Activated naive CD4-positive, alpha-beta T cell (primary cell): ENCODE measurements at places on chromosomes 5 and 9.

DNA sequence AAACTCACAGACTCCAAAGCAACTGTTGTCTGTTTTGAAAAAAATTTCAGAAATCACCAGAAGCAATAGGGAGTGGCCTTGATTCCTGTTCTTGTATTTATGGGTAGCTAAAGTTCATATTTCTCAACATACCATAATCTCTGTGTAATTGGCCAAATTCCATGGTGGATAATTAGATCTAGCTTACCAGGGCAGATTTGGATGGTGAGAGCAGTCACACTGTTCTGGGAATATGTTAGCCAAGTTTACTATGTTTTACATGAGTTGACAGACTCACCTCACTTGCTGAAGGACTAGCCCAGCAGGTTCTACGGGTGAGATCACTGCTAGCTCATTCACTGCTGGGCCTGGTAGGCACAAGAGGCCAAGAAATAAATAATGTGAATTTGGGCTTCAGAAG, 32.7 kb upstream of the CDKN2B start:
- no peak for DNase-seq

- DNase-seq = no peak
Observed at GRCh38 chr9:6605202-6605601, 40.3 kb downstream of the GLDC start.

DNA sequence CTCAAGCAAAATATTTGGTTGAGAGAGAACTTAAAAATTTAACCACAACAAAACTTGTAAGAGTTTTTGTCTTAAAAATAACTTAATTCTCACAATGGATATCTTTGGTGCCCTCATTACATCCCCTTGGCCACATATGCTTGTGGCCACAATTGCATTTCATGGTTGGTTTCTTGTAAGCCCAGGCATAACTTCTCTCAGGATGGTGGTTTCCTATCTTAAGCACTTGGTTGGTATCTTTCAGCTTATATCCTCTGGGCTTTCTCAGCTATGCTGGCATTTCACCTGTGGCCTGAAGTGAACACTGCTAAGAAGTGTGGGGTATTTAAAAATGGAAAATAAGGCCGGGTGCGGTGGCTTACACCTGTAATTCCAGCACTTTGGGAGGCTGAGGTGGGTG, 212.4 kb upstream of the MEF2C start:
- no peak for DNase-seq

- no peak for DNase-seq
Observed at GRCh38 chr9:71504636-71505035, 263.7 kb downstream of the CEMIP2 start.

DNA sequence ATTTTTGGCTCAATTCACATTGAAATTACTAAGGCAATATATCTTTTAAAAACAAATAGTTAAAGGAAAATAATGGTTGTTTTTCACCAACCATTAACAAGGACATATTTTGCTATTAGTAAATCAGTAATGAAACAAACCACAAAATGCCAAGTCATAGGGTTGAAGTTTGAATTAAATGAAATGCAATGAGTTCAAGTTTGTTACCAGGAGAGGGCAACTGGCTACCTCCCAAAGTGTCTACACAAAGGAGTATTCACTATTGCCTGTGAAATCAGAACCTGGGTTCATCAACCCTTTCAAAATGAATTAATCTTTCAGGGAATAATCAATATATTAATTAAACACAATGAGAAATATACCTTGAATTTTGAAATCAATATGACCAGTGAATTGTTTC, 138.4 kb upstream of the DMRTA1 start:
- no peak for DNase-seq

DNA sequence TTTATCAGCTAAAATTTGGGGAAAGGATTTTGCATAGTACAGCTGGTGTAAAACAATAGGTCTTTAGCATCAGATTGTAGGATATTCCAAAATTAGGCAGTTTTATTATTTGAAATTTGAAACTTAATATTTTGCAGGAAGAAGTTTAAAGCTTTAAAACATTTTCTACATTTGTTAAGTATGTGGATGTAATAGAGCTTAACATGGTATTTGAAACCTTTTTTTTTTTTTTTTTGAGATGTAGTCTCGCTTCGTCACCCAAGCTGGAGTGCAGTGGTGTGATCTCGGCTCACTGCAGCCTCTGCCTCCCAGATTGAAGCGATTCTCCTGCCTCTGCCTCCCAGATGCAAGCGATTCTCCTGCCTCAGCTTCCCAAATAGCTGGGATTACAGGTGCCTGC, 2.9 kb downstream of the DENND4C start:
- no peak for DNase-seq

- peak; percentile 11 for DNase-seq
Observed at GRCh38 chr9:125829743-125830142, 82.6 kb downstream of the PBX3 start.

GRCh38 chr5:145941448-145942130, 5.2 kb downstream of the SH3RF2 start:
- DNase-seq = no peak

- DNase-seq = no peak
Observed at GRCh38 chr5:42677156-42677842, 79.3 kb upstream of the CCDC152 start.

GRCh38 chr5:53481159-53481886, 894 bp downstream of the FST start:
- no peak for DNase-seq

GRCh38 chr9:133948561-133949485, 43.3 kb downstream of the VAV2 start:
- DNase-seq = no peak

- peak; percentile 57 for DNase-seq
Observed at GRCh38 chr5:143402553-143403333, 743 bp downstream of the NR3C1 start.

DNA sequence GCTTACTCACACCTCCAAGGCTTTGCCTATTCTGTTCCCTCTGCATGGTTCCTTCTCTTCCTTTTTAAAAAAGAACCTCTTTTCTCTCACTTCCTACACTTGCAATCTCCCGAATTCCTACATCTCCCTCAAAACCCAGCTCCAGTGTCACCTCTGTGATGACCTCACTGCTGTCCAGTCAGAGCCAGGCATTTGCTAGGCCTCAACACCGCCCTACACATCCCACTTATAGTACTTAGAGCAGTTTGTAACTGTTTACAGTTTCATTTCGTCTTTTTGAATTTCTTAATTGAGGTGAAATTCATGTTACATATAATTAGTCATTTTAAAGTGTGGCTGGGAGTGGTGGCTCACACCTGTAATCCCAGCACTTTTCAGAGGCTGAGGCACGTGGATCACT, 30.8 kb downstream of the CD14 start:
- DNase-seq = no peak

- no peak for DNase-seq
Observed at GRCh38 chr9:3852545-3852944, 326.7 kb upstream of the RFX3 start.

- no peak for DNase-seq
Observed at GRCh38 chr5:55278778-55279177, 28.7 kb downstream of the DHX29 start.

GRCh38 chr5:83551821-83552220, 80.3 kb downstream of the VCAN start:
- DNase-seq = no peak

- DNase-seq = no peak
Observed at GRCh38 chr9:91066856-91067255, 265.2 kb downstream of the SYK start.

- no peak for DNase-seq
Observed at GRCh38 chr9:34385561-34386230, 9.0 kb upstream of the MYORG start.

DNA sequence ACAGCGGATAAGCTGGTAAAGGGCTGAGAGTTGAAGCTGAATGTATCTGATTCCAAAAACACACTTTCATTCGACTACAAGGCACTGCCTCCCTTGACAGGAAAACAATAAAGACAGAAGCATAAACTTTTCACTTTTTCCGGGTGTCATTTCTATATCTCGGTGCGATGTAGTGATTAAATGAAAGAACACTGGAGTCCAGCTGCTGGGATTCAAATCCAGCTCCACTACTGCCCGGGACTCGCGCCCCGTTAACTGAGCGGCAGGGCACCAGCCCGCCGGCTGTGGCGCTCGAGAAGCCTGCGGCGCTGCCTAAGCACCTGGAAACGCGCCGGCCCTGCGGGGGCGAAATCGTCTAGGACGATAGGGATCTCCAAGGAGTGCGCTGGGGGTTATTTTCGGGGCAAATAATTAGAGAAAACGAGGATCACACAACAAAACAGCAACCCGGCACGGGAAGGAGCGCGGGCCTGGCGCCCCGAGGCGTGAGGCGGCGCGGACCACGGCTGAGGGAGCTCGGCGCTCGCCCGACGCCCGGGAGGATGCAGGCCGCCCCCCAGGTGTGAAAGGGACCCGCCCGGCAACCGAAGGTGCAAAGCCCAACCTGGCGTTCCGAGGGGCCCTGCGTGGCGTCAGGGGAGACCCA, 837 bp downstream of the UIMC1 start:
- peak; percentile 25 for DNase-seq

DNA sequence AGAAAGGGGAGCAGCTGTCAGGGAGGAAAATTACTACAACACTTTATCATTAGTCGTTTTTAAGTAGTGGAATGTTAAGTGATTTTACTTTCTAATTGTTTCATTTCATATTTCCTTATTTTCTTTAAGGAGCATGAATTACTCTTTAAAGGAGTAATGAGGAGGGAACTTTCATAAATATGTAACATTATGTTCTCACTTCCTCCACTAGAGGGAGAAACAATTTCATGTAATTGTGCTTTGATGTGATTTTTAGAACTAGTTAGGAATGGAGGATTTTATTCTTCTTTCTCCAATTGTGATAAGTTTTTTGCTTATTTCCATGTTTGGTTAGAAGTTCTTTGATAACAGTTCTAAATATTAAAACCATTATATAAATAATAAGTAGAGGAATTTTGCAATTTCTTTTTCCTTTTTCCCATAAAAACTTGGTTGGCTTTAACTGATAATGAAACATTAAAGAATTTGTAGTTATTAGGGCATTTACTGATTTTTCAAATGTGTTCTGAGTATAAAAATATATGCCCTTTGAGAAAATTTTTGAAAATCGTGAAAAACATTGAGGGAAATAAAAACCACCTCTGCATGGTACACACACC, 25.6 kb downstream of the CEP78 start:
- DNase-seq = no peak

GRCh38 chr5:53542926-53543325, 17.5 kb upstream of the NDUFS4 start:
- no peak for DNase-seq

DNA sequence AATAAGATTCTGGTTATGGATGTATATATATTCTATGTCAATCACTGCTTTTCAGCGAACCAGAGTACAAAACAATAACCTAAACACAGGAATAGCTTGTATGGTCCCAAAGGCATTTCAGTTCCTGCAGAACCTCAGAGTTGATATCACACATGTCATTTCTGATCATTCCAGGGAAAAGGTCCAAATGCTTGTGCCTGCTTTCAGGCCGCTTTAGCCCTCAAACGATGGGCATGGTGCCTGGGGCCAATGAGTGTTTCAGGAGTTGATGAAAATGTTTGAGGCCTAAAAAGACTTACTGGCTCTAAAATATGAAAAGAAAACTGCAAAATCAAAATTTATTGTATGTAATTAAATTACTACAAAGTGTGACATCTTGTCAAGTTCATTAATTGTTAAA, 22.8 kb downstream of the ANGPTL2 start:
- no peak for DNase-seq

DNA sequence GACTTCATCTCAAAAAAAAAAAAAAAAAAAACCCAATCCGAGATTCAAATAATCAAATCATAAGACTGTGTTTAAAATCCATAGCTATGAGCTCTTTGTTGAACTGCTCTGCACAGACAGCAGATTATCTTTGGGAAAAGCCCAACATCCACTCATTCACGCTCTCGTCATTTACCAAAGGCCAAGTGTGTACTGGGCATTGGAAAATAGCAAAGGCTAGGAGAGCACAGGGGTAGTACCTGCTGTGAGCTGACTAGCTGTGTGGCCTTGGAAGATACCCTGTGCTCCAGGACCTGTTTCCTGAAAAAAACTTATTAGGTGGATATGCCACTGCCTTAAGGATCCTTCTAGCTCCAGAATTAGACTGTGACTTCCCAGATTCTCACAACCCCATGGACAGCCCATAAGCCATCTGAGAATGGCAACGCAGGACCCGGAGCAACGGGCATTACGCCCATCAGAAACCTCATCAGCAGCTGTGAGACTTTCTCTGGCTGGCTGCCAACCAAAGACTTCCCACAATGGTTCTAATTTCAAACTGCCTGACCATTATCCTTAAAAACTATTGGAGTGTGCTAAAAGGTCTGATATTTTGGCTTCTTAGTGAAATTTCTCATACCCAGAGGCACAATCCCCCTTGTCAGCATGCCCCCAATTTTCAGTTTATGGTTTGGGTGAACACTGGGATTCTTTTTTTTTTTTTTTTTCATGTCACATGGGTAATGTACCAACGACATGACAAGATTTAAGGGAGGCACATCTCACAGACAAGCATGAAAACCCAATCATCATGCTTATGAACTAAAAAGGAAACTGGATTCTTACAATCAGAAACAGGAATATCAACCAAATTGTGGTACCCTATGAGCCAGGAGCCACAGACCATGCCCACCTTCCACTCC, 16.8 kb downstream of the SERINC5 start:
- DNase-seq = no peak

- DNase-seq = no peak
Observed at GRCh38 chr5:8314965-8315364, 446.0 kb downstream of the MTRR start.

GRCh38 chr9:127698985-127699670, 7.7 kb upstream of the CFAP157 start:
- DNase-seq = peak; percentile 40

DNA sequence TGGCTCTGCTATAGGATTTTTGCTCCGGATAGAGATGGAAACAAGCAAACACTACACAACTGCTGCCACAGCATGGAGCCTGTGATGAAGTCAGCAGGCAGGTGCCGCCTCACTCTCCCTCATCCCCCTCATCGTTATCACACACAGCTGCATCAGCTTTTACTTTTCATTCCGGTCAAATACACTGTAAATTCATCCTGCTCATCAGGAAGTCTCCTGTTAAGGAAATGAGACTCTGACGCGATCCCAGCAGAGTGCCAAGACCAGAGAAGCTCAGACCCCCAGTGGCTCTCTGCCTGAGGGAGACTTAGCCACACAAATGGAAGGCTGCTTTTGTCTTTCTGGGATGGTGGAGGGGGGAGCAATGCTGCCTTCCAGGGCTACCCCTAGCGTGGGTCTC, 270.2 kb downstream of the ELAVL2 start:
- no peak for DNase-seq

GRCh38 chr9:87271696-87272477, 225.8 kb upstream of the DAPK1 start:
- DNase-seq = no peak

DNA sequence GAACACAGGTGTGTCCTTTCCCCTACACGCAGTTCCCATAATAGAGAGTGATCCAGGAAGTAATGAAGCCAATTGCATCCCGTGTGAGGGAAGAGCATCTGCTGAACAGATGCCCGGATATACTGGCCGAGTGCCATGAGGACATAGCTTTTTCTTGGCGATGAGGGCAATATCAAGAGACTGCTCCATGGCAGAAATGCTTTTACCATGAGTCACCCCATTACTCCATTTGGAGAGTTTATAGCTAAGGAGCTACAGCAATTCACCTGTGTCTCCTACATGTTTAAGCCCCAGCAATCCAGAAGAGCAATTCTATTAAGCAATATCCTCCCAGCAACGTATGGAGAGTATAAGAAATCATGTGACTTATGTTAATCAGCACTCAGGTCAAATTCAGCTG, 222.0 kb upstream of the KLF4 start:
- DNase-seq = no peak

- no peak for DNase-seq
Observed at GRCh38 chr9:109806506-109807115, 26.6 kb downstream of the PALM2AKAP2 start.

- no peak for DNase-seq
Observed at GRCh38 chr9:127896395-127897192, 2.8 kb downstream of the ST6GALNAC6 start.

- DNase-seq = no peak
Observed at GRCh38 chr5:128736553-128736952, 198.5 kb upstream of the FBN2 start.
